ENCODE measurements at places on chromosomes 1 and 21.

- H3K36me3 ChIP-seq = no peaks in the 10 kb centered on the region
- no peaks in the 10 kb centered on the region for H3K4me1 ChIP-seq
Measured at GRCh38 chr1:911875-912739, 11.6 kb upstream of the SAMD11 start.

- peaks cover 7% of the 10 kb centered on the region for H3K4me1 ChIP-seq
- H3K36me3 ChIP-seq = no peaks in the 10 kb centered on the region
Measured at GRCh38 chr1:44819196-44819607, 10.9 kb downstream of the BTBD19 start.

- H3K4me1 ChIP-seq = peaks cover 7% of the 10 kb centered on the region
- H3K27me3 ChIP-seq = no peaks in the 10 kb centered on the region
- no peak for DNase-seq
- H3K36me3 ChIP-seq = no peaks in the 10 kb centered on the region
- no peak overlapping the region for H3K27ac ChIP-seq
Measured at GRCh38 chr1:8456308-8456912, 138.5 kb downstream of the SLC45A1 start.

- H3K27me3 ChIP-seq = no peaks in the 10 kb centered on the region
- H3K36me3 ChIP-seq = no peaks in the 10 kb centered on the region
- no peak overlapping the region for H3K4me3 ChIP-seq
- no peak for DNase-seq
- no peak overlapping the region for H3K27ac ChIP-seq
- no peaks in the 10 kb centered on the region for H3K4me1 ChIP-seq
Measured at GRCh38 chr1:220999872-221000863, 120.9 kb downstream of the HLX start.

DNA sequence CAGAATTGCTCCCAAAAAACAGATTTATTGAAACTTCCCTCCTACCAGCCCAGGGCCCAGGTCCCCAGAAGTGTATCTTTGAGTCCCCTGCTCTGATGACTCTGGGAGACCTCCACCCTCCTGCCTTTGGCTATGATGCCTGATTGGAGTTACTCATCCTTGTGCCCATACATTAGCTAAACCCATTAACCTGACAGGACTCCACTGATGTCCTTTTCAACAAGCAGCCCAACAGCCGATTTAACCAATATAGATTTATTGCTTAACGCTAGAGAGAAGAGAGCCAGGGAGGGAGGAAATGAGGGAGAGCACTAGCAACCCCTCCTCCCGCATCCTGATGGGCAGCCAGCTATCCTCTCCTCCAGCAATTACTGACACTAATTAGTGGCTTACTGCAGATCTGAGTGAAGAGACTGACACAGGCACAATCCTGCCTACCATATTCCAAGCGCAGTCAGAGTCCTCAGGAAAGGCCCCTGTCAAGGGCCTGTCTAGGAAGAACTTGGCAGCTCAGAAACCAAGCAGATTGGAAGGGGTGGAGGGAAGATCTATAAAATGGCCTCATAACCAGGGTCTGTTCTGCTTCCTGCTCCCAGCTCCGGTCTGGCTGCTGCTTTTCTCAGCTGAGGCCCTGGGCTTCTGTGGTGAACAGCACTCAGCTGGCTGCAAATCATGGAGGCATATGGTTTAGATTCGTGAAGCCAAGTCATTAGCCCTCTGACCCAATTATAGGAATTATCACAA lies 484.5 kb upstream of the DAB1 start:
- H3K27me3 ChIP-seq = no peaks in the 10 kb centered on the region
- H3K27ac ChIP-seq = no peak overlapping the region
- H3K4me3 ChIP-seq = no peak overlapping the region
- H3K36me3 ChIP-seq = no peaks in the 10 kb centered on the region
- H3K4me1 ChIP-seq = no peaks in the 10 kb centered on the region
- DNase-seq = no peak

GRCh38 chr1:99784143-99784542 lies 17.7 kb upstream of the FRRS1 start:
- H3K4me1 ChIP-seq = peaks cover 45% of the 10 kb centered on the region
- H3K4me3 ChIP-seq = peak overlapping the region; percentile 39
- H3K27ac ChIP-seq = peak overlapping the region; percentile 75
- DNase-seq = peak; percentile 36

GRCh38 chr1:220243947-220244346 lies 28.3 kb downstream of the RAB3GAP2 start:
- no peaks in the 10 kb centered on the region for H3K36me3 ChIP-seq
- no peaks in the 10 kb centered on the region for H3K27me3 ChIP-seq
- H3K4me1 ChIP-seq = no peaks in the 10 kb centered on the region
- H3K4me3 ChIP-seq = no peak overlapping the region
- no peak for DNase-seq
- H3K27ac ChIP-seq = no peak overlapping the region

DNA sequence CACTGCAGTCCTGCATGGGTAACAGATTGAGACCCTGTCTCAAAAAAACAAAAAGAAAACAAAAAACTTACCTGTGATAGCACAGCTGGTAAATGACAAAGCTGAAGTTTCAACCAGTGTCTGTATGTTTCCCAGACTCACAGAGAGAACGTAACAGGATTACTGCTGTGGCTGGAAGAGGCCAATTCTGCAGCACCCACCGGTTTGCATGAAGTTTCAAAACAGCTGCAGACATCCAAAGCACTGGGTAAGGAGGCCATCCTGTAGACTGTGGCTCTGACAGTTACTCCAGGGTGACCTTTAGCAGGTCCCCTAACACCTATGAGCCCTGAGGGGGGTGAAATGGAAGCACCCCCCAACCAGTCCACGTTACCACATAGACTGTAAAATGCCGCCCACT lies 7.5 kb downstream of the ID3 start:
- H3K4me1 ChIP-seq = peaks cover 38% of the 10 kb centered on the region
- no peak overlapping the region for H3K27ac ChIP-seq
- H3K4me3 ChIP-seq = no peak overlapping the region

DNA sequence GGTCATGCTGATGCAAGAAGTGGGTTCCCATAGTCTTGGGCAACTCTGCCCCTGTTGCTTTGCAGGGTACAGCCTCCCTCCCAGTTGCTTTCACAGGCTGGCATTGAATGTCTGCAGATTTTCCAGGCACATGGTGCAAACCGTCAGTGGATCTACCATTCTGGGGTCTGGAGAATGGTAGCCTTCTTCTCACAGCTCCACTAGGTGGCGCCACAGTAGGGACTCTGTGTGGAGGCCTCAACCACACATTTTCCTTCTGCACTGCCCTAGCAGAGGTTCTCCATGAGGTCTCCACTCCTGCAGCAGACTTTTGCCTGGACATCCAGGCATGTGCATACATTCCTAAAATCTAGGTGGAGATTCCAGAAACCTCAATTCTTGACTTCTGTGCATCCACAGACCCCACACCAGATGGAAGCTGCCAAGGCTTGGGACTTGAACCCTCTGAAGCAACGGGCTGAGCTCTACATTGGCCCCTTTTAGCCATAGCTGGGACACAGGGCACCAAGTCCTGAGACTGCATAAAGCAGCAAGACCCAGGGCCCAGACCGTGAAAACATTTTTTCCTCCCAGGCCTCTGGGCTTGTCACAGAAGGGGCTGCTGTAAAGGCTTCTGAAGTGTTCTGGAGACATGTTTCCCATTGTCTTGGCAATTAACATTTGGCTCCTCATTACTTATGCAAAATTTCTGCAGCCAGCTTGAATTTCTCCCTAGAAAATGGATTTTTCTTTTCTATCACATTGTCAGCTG lies 466.2 kb upstream of the PBX1 start:
- no peaks in the 10 kb centered on the region for H3K36me3 ChIP-seq
- no peak for DNase-seq
- no peak overlapping the region for H3K27ac ChIP-seq
- no peak overlapping the region for H3K4me3 ChIP-seq

DNA sequence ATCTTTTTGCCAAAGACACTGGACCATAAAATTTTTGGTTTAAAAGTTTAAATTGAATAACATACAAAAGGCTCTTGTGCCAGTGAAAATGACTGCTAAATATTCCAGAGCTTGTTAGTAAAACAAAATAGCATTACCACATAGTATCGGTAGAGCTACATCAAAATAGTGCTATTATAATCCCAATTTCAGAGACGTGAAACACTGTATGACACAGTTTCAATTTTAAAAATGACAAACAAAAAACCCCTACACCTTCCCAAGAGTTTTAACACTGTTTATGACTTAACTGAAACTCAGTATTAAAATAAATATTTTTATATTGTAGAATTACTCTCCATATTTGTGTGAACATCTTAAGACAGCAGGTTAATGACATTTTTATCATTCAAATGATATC lies 7.0 kb downstream of the SLC30A1 start:
- no peak for DNase-seq
- peaks cover 5% of the 10 kb centered on the region for H3K36me3 ChIP-seq
- no peak overlapping the region for H3K4me3 ChIP-seq
- H3K27me3 ChIP-seq = no peaks in the 10 kb centered on the region
- H3K27ac ChIP-seq = peak overlapping the region; percentile 42
- H3K4me1 ChIP-seq = peaks cover 10% of the 10 kb centered on the region

- no peak for DNase-seq
- H3K27ac ChIP-seq = no peak overlapping the region
- H3K27me3 ChIP-seq = no peaks in the 10 kb centered on the region
- H3K4me3 ChIP-seq = no peak overlapping the region
Measured at GRCh38 chr1:18332576-18332975, 148.2 kb upstream of the KLHDC7A start.

- DNase-seq = no peak
- no peaks in the 10 kb centered on the region for H3K4me1 ChIP-seq
- no peaks in the 10 kb centered on the region for H3K27me3 ChIP-seq
- H3K4me3 ChIP-seq = no peak overlapping the region
Measured at GRCh38 chr21:32337206-32337605, 38.6 kb downstream of the MRAP start.

DNA sequence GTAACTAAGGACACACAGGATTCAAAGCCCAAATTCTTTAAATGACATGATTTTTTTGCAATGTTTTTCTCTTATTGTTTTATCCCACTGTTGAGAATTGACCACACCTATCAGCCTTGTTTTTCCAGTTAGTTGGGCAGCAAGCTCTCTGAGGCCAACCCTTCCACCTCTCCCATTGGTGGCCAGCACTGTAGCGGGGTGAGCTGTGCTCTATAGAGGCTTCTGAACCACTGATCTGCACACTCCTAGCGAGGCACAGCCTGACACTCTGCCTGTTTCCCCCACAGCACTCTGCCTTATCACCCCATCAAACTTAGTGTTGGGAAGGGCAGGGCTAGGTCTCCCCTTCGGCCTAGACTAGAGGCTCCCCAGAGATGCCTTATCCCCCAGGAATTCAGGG lies 19.5 kb downstream of the AHDC1 start:
- H3K27ac ChIP-seq = no peak overlapping the region
- DNase-seq = no peak
- H3K36me3 ChIP-seq = no peaks in the 10 kb centered on the region

DNA sequence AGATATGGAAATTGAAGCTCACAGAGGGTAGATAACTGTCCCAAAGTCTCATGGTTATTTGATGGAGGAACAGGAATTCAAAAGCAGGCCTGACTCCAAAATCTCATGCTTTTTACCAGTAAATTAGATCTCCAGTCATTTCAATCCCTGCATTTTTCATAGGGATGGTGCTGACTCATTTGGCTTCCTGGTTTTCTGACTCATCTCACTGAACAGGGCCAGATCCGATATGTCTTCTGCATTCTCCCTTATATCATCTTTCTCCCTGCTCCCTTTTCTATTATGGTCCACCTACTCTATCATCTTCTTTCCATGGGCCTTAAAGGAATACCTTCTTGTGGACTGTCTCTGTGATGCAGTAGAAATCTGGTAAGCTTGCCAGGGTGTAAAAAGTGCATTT lies 187.2 kb downstream of the FGGY start:
- peaks cover 10% of the 10 kb centered on the region for H3K4me1 ChIP-seq
- H3K27ac ChIP-seq = no peak overlapping the region
- H3K4me3 ChIP-seq = no peak overlapping the region
- DNase-seq = no peak

DNA sequence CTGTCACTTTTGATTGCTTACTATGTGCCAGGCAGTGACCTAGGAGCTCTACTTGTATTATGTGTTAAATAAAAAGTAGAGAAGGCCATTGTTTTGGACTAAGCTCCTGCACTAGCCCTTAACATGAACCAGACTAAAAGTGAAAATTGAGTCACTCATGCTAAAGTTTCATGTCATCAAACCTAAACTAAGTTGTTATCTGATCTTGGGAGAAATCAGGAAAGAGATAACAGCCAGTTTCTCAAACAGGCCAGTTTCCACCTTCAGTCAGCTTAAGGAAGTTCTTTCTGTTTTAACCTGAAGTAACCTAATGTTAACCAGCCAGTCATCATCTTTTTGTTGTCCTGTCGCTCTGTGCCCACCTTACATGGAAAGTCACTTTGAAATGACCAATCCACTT lies 102.1 kb upstream of the MARK1 start:
- H3K4me1 ChIP-seq = no peaks in the 10 kb centered on the region
- DNase-seq = no peak
- no peak overlapping the region for H3K4me3 ChIP-seq
- H3K27ac ChIP-seq = no peak overlapping the region

GRCh38 chr1:205335692-205336091 lies 14.1 kb upstream of the NUAK2 start:
- H3K4me3 ChIP-seq = no peak overlapping the region
- H3K4me1 ChIP-seq = peaks cover 6% of the 10 kb centered on the region
- H3K27ac ChIP-seq = no peak overlapping the region
- H3K27me3 ChIP-seq = peaks cover 6% of the 10 kb centered on the region
- H3K36me3 ChIP-seq = no peaks in the 10 kb centered on the region

DNA sequence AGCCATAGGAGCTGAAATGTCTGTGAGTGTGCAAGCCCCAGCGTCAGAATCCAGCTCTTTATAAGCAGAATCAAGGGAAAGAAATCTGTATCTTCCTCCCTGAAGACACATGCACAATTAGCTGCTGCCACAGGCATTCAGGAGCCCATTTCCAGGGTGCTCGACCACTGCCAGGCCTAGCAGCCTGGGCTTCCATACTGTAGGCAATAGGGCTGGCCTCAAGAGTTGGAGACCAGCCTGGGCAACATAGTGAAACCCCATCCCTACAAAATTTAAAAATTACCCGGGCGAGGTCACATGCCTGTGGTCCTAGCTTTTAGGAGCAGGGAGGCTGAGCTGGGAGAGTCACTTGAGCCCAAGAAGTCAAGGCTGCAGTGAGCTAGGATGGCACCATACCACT lies 41.0 kb downstream of the NEK2 start:
- no peak overlapping the region for H3K27ac ChIP-seq
- H3K4me1 ChIP-seq = peaks cover 10% of the 10 kb centered on the region
- H3K4me3 ChIP-seq = no peak overlapping the region
- H3K27me3 ChIP-seq = no peaks in the 10 kb centered on the region

DNA sequence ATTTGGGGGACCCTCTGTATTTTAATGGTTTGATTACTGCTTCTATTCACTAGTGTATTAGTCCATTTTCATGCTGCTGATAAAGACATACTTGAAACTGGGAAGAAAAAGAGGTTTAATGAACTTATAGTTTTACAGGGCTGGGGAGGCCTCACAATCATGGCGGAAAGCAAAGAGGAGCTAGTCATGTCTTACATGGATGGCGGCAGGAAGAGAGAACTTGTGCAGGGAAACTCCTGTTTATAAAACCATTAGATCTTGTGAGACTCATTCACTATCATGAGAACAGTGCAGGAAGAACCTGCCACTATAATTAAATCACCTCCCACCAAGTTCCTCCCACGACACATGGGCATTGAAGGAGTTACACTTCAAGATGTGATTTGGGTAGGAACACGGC lies 464.5 kb upstream of the RGS18 start:
- H3K27ac ChIP-seq = no peak overlapping the region
- H3K27me3 ChIP-seq = no peaks in the 10 kb centered on the region
- no peak overlapping the region for H3K4me3 ChIP-seq
- no peaks in the 10 kb centered on the region for H3K36me3 ChIP-seq

GRCh38 chr1:237004116-237004515 lies at the start of gene MT1HL1:
TSS of gene MT1HL1 (minus strand) at chr1:237004441. CDS start at chr1:237004372, 69 bp downstream.
- no peaks in the 10 kb centered on the region for H3K4me1 ChIP-seq
- 0 out of 2 replicates have a peak, but pooled peaks cover 2% of the 10 kb centered on the region for H3K27me3 ChIP-seq
- DNase-seq = no peak
- no peaks in the 10 kb centered on the region for H3K36me3 ChIP-seq
- H3K27ac ChIP-seq = no peak within 1 kb of the TSS
